ENCODE measurements at places on chromosomes 7 and 10. TPM values are rescaled to one million over a fixed set of nuclear protein-coding genes. Genes with fewer than 3 reads are reported as not detected.
A peak's percentile ranks its signal among the peaks of the same experiment; 100 is the strongest.

CTAGE4 gene
- total RNA-seq: not detected

OR2A12 gene
- not detected for total RNA-seq

SLC13A4 gene
- not detected for total RNA-seq

CYP2C19 gene
- total RNA-seq: not detected

HIPK2 gene
- 21.1 TPM for total RNA-seq

NKX1-2 gene
- not detected for total RNA-seq

DNA sequence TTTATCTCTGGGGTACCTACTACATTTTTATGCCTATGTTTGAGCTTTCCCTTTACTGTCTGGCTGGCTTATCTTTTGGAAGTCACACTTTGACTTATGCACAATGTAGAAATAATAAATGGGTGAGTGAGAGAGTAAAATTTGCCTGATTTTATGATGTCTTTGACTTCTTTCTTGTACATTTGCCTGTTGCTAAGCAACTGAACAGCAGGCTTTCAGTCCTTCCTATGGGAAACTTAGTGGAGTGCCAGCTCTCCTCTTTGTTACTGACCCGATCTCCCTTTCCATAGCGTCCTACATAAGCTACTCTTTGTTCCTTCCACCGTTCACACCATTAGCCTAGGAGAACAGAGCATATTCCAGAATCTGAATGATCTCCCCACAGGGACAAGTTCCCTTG lies 4.2 kb downstream of the TAS2R60 start:
- H3K27me3 ChIP-seq: peaks cover 4% of the 10 kb centered on the region
- no peak overlapping the region for H3K27ac ChIP-seq
- H3K4me3 ChIP-seq: no peak overlapping the region
- no peaks in the 10 kb centered on the region for H3K4me1 ChIP-seq
- no peak for DNase-seq
- no peaks in the 10 kb centered on the region for H3K36me3 ChIP-seq

DNA sequence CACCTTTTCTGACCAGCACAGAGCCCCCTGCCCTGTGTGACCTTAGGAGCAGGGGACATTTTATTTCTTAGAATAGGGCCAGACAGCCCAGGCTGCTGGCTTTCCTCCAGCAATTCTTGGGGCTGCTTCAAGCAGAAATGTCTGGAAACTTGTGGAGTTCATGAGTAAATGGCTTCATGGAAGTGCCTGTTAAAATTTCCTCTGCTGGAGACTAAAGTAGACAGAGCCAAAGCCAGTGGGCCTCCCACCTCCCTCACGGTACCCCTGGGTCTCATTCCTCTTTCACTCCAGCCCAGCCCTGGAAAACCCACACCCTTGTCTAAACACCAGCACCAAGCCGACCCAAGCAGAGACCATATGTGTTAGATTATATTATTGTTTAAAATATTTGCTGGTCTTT lies 505.5 kb upstream of the ZMIZ1 start:
- H3K27ac ChIP-seq: no peak overlapping the region
- H3K4me3 ChIP-seq: no peak overlapping the region
- no peak for DNase-seq
- H3K36me3 ChIP-seq: no peaks in the 10 kb centered on the region

DNA sequence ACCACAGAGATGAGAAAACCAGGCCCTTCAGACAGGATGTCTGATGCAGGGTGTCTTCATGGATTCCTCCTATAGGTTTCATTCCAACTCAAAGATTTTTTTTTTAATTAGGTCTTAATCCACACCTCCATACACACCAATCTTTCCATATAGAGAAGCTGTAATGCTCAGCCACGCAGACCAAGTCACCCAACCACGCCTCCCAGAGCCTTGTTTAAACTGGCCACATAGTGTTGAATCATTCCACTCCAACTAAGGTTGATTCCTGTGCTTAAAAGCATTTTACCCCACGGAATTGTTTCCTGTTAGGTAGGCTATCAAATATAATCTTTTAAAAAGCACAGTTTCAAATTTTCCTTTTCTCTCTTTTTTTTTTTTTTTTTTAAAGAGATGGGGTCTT lies 153.6 kb downstream of the TYW1B start:
- no peak overlapping the region for H3K27ac ChIP-seq
- DNase-seq: no peak
- no peak overlapping the region for H3K4me3 ChIP-seq
- H3K36me3 ChIP-seq: peaks cover 11% of the 10 kb centered on the region
- no peaks in the 10 kb centered on the region for H3K27me3 ChIP-seq

GRCh38 chr7:139294951-139295575 lies 46.1 kb upstream of the FMC1 start:
- H3K27ac ChIP-seq: no peak overlapping the region
- H3K36me3 ChIP-seq: peaks cover 55% of the 10 kb centered on the region
- DNase-seq: no peak

DNA sequence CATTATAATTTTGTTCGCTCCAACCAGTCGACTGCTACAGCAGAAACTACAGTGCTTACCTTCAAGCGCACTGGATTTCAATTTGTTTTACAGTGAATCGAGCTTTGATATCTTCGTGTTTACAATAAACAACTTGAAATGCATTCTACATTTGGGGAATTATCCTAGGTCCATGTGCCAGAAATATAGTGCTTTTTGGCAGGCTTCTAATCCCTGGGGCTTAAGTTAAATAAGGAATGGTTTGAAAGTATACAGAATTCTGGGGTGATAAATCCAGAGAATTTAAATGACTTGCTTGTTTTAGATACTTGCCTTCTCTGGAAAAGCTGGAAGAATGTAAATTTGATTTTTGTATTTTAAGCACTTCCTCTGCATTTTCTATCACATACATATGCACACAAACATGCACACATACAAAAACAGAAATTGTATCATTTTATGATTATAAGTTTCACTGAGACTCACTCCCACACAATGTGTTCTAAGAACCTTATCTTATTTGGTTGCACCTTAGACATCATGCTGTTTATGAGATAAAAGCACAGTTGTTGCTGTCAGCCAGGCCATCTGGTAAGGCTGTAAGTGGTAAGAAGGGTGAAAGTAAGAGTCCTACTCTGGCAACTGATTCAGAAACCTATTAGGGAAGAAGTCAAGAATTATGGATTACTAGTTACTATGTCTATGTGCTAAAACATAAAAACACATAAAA lies 347.2 kb upstream of the KCND2 start:
- H3K27ac ChIP-seq: no peak overlapping the region
- no peaks in the 10 kb centered on the region for H3K36me3 ChIP-seq
- H3K27me3 ChIP-seq: no peaks in the 10 kb centered on the region

- no peaks in the 10 kb centered on the region for H3K36me3 ChIP-seq
- no peak overlapping the region for H3K27ac ChIP-seq
- DNase-seq: no peak
- peaks cover 16% of the 10 kb centered on the region for H3K27me3 ChIP-seq
- H3K4me3 ChIP-seq: no peak overlapping the region
- H3K4me1 ChIP-seq: peaks cover 9% of the 10 kb centered on the region
These were observed 10.9 kb downstream of the CALML5 start for GRCh38 chr10:5488272-5489161.

DNA sequence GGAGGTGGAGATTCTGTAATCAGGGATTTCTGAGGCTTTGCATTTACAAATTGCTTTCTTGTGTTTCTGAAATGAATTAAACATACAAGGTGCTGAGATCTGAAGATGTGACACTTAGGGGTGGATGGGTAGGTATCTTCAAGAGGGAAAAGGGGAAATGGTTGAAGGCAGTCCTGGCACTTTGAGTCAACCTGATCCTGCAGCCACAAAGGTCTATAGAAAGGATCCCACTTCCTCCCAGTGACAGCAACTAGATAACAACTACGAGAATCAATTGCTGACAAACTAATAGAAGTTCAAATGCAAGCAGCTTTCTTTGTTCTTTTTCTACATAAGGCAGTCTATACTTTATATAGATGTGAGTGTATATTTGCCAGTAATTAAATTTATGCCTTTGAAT lies 553.3 kb downstream of the MDFIC start:
- no peak overlapping the region for H3K27ac ChIP-seq
- H3K4me1 ChIP-seq: peaks cover 10% of the 10 kb centered on the region
- no peak for DNase-seq
- peaks cover 21% of the 10 kb centered on the region for H3K27me3 ChIP-seq

- DNase-seq: no peak
- H3K27ac ChIP-seq: peak overlapping the region; percentile 19
- no peak overlapping the region for H3K4me3 ChIP-seq
- H3K4me1 ChIP-seq: peaks cover 28% of the 10 kb centered on the region
- no peaks in the 10 kb centered on the region for H3K27me3 ChIP-seq
These were observed 106.2 kb downstream of the REEP3 start for GRCh38 chr10:63627396-63627795.

DNA sequence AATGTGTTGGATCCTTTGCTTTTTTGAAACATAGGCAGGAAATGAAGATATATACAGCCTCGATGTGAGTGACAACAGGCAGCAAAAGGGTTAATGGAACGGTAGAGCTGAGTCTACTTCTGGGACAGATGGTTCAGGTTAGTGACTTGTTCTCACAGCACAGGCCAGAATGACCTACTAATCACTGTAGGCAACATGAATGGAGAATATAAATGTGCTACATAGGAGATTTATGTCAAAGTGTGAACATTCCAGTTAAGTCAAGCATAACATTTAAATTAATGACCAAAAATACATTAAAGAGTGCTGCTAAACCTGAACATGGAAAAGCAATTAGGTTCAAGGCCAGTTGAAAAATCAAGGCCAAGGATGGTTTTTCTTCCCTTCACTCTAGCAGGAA lies 235.2 kb downstream of the POU6F2 start:
- no peak overlapping the region for H3K27ac ChIP-seq
- H3K4me1 ChIP-seq: no peaks in the 10 kb centered on the region
- no peak overlapping the region for H3K4me3 ChIP-seq
- no peaks in the 10 kb centered on the region for H3K36me3 ChIP-seq
- no peaks in the 10 kb centered on the region for H3K27me3 ChIP-seq

GRCh38 chr10:98589691-98590090 lies 143.0 kb upstream of the HPS1 start:
- DNase-seq: no peak
- no peaks in the 10 kb centered on the region for H3K36me3 ChIP-seq
- H3K27ac ChIP-seq: no peak overlapping the region
- H3K27me3 ChIP-seq: peaks cover 1% of the 10 kb centered on the region

DNA sequence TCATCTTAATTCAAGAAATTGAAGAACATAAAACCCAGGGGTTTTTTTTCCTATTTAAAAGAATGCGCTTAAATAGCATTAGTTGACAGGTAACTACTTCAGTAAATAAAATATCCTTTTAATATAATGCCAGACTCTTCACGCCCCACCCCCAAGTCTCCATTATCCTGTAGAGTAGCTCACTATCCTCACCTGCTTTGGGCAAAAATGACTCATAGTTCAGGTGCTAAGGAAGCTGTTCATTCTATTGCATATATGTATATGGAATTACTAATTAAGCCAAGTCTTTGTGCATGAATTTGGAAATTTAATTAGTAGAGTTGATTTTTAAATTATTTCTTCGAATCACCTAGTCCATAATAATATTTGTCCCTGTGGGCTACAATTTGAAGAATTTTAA lies 656.8 kb upstream of the ANKRD30A start:
- H3K4me3 ChIP-seq: no peak overlapping the region
- H3K36me3 ChIP-seq: no peaks in the 10 kb centered on the region
- H3K4me1 ChIP-seq: no peaks in the 10 kb centered on the region
- no peaks in the 10 kb centered on the region for H3K27me3 ChIP-seq
- no peak for DNase-seq
- H3K27ac ChIP-seq: no peak overlapping the region

GRCh38 chr10:85635650-85636049 lies 730.9 kb downstream of the GRID1 start:
- H3K36me3 ChIP-seq: no peaks in the 10 kb centered on the region
- H3K27me3 ChIP-seq: peaks cover 2% of the 10 kb centered on the region
- no peak overlapping the region for H3K4me3 ChIP-seq
- no peaks in the 10 kb centered on the region for H3K4me1 ChIP-seq
- no peak overlapping the region for H3K27ac ChIP-seq

GRCh38 chr10:6062101-6062771 lies at the start of gene IL2RA:
Gene IL2RA, minus strand, starts transcription at chr10:6062367. Its CDS starts 216 bp downstream, at chr10:6062151.
- H3K4me3 ChIP-seq: peak within 1 kb of the TSS; percentile 97
- H3K4me1 ChIP-seq: peaks cover 75% of the 10 kb centered on the region
- DNase-seq: peak; percentile 52

DNA sequence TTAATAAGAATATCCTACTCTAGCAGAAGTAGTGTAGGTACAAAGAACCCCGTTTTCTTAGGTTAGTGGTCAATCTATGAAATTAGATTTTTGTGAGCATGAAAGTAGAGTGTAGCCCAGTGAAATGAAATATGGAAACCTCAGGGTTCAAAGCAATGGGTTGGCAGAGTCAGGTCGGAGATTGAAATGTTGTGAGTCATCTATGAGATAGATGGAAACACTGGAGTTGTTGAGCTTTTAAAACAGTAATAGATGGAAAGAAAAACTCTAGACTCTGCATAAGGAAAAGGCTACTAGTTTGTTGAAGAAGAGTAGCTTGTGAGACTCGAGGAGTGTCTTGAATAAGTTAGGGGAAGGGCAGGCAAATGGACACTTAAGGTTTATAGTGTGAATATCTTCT lies 251.9 kb downstream of the EXOC4 start:
- H3K27me3 ChIP-seq: no peaks in the 10 kb centered on the region
- peaks cover 12% of the 10 kb centered on the region for H3K36me3 ChIP-seq
- no peak overlapping the region for H3K27ac ChIP-seq

GRCh38 chr10:86066696-86067095 lies 299.9 kb downstream of the GRID1 start:
- H3K27ac ChIP-seq: no peak overlapping the region
- H3K36me3 ChIP-seq: no peaks in the 10 kb centered on the region
- no peak overlapping the region for H3K4me3 ChIP-seq

GRCh38 chr7:31079126-31079823 lies 27.2 kb downstream of the ADCYAP1R1 start:
- H3K4me1 ChIP-seq: no peaks in the 10 kb centered on the region
- H3K27me3 ChIP-seq: peaks cover 7% of the 10 kb centered on the region
- no peak for DNase-seq
- H3K4me3 ChIP-seq: no peak overlapping the region
- no peak overlapping the region for H3K27ac ChIP-seq
- H3K36me3 ChIP-seq: no peaks in the 10 kb centered on the region

DNA sequence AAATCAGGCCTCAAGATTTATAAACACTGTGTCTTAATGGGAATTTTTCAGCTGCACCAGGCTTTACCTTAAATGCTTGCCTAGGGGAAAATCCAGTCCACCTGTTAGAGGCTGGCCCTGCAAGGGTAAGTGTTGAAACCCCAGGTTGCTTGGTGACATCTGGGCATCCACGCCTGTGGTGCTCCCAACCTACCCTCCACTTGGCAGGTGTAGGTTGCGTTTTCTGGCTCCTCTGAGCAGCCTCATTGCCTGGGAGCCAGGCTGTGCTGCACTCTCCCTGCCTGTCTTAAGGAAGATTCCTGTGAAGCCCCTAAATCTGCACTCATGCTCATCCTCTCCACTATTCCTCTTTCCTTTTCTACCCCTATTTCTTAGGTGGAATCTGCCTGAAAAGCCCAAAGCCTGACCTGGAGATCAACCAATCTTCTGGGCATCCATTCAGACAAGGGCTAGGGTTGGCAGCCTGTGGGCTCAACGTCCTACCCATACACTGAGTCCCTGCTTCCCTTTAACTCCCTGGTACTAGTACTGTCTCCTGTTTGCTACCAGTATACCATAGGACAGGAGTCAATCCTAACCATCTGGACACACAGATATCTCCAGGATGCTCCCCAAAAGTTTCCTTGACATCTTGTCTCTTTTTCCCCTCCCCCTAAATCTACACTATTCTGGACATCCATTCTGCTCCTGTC lies 150.4 kb downstream of the PDE1C start:
- no peaks in the 10 kb centered on the region for H3K4me1 ChIP-seq
- no peak for DNase-seq
- H3K4me3 ChIP-seq: no peak overlapping the region
- no peaks in the 10 kb centered on the region for H3K27me3 ChIP-seq
- H3K36me3 ChIP-seq: no peaks in the 10 kb centered on the region
- no peak overlapping the region for H3K27ac ChIP-seq
